ENCODE measurements at places on chromosomes 4 and X.

DNA sequence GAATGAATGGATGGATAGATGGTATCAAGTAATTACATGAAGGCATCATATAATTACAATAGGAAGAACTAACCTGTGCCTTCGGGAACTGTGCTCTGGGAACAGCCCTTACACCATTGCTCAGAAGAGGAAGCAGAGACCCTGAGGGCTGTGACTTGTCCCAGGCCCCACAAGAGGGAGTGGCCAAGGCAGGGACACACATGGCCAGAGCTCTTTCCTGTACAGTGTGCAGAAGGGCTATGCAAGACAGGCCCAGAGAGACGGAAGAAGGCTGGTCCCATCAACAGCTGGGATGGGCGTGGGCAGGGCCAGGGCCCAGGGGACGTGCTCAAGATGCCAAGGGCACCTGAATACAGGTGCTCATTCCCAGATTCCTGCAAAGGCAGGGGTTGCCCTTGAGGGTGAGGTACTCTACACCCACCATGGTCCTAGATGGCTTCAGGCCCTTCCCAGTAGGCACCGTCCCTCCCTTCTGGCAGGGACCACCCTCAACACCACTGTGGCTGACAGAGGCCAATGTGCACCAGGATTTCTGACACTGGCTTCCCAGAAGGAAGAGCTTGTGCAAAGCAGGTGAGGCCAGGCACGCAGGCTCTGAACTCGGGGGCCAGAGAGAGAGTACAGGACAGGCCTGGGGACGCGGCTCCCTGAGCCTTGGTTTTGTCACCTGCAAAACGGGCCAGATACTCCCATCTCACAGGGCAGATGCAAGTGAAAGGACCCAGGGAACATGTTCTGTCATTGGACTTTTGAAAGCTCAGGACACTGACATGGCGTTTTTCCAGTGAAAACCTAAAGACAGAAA lies 1.7 kb downstream of the EVC2 start:
- peak; percentile 28 for DNase-seq

- no peak for DNase-seq
Observed at GRCh38 chr4:86928400-86929255, 6.2 kb upstream of the AFF1 start.

DNA sequence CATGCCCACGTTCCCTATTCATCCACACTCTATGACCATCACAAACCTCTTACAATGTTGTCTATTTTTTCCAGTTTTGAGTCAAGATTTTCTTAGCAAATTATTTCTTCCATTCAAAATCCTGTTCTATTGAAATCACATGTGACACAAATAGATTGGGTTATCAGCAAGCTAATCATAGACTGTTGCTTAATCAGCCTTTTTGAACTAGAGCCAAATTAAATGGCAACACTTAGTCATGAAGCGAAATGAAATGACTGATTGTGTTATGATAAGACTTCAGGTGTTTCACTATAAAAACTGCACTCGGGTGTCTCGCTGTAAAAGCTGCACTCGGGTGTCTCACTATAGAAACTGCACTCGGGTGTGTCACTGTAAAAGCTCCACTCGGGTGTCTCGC lies 890.0 kb upstream of the FRG1 start:
- no peak for DNase-seq

DNA sequence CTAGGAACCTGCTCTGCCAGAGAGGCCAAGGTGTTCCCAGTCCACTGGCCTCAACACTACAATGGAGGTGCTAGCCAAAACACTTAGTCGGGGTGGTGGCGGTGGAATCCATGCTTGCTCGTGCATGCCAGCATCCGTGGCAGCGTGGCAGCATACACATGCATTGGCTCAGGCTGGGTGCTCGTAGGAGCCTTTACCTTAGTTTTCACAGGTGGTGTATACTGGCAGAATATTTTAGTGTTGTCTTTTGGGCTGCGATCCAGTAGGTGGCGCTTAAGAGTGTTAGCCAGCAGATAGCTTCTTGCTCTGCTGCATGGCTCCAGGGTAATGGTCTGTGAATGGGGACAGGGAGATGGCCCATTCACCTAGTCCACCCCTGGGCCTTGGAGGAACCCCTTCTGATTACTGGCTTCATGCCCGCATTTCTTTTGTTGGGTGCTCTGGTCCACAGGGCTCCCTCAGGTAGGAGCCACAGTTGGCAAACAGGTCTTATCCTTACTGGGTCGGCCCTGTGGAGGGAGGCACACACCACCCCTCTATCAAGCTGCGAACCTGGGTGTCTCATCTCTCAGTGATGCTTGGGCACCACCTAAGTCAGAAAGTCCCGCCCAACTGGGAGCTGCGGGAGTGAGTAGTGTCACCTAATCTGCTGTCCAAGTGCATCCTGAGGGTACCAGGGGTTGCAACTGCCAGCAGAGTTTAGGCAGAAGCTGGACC lies 40.0 kb downstream of the RIPPLY1 start:
- DNase-seq, result peak; percentile 6

DNA sequence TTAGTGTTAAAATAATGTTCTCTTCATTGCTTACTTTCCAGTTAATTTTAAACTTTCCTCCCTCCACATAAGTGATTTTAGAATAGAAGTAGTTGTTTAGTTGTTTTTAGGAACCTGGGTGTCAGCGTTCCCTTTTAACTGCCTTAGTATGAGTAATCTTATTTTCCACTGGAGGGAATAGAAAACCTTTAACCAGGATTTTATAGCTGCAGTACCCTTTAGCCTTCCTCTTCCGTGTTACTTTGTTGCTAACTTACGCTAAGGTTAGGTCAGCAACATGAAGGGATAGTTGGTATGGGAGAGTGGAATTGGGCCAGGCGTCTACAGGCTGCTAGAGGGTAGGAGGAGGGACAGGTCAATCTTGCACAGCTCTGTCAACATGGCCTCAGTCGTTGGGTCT lies 31.5 kb downstream of the SMS start:
- no peak for DNase-seq

DNA sequence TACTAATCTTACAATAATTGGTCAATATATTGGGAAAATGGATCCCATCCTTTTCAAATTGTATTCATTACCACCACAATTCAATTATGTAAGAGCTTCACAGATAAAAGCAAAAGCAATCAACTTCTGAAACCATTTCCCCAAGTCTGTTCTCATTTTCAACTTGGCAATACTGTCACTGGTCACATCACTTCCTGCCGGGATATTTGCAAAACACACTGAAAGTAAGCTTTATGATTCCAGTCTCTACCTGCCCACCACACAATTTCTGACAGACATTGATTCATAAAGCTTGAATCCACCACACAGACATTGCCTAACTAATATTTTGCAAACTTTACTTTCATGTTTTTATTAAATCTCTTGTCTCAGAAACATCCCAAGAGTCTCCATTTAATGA lies 53.6 kb downstream of the LIN54 start:
- no peak for DNase-seq

DNA sequence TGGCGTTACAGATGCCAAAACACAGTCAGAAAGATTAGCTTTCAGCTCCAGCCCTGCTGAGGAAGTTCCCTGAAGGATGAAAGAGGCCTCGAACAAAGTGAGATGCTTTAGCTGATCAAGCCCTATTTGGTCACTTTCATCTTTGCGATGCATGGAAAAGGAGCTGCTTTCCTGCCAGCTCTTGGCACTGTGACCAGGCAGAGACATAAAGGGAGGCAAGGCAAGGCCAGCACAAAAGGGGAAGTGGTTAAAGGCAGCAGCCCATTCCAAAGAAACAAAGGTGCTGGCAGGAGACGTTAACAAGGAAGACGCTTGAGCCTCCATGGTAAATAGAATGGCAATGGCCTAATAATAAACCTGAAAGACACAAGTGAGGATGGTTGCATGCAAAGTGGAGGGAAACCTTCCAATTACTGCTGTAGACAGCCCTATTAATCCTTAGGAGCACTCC lies 617.1 kb upstream of the INTU start:
- no peak for DNase-seq

DNA sequence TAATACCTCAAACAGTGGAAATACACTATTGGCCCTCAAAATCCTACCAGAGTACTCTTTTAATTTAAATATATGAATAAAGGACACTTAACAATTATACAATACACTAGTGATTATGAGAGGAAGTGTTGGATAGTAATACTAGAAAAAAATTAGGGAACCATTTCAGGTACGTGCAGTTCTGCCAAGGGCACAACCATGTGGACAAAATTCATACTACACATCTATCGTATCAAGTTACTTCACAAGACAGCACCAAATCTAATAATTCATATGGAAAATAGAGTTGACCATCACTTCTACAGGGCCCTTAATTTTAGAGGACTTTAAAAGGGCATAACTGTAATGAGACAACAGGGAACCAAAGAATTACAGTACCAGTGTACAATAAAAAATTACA lies 69.2 kb upstream of the ZCCHC13 start:
- DNase-seq, result no peak

- no peak for DNase-seq
Observed at GRCh38 chr4:24315056-24315455, 269.3 kb downstream of the DHX15 start.

- no peak for DNase-seq
Observed at GRCh38 chr4:53653484-53654053, 62.3 kb upstream of the LNX1 start.

GRCh38 chr4:47954245-47954644 lies 39.9 kb upstream of the NFXL1 start:
- DNase-seq, result no peak
